ENCODE measurements at places on chromosomes 2 and 18.

DNA sequence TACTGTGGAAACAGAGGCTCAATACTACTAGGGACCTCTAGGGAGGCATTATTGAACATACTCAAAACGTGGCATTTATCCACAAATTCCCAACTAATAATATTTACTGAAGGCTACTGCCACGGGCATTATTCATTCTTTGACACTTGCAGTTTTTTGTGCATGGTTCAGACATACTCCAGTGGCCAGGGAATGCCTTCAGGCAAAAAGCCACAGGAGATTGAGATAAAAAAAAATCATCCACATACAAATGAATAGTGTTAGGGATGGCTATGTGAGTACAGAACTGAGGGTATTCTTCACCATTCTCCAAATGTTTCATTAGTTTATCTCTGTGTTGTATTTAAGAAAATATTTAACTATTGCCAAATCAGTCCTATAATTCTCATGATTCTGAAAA lies 974.9 kb upstream of the PIK3C3 start:
- no peak for DNase-seq

DNA sequence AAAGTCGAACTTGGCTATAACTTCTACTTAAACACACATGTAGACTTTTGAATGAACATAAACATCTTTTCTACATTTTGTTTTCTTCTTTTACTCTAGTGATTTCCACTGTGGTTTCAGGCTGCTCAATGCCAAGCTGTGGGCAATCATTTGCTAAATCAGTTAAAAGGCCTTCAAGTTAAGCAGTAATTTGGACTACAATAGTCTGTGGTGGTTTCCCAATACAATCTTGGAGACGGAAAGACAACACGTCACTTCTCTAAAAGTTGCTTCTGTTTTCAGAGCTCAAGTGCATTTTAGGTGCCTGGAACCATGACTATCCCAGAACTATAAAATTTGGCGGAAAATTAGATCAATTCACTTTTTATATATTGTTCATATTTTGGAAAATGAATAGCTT lies 69.4 kb downstream of the TXNL1 start:
- no peak for DNase-seq

- peak; percentile 23 for DNase-seq
Observed at GRCh38 chr2:79512442-79513401, at the start of gene CTNNA2. Gene CTNNA2, plus strand, starts transcription at chr2:79513051.

GRCh38 chr2:182942756-182943155 lies 76.3 kb upstream of the FRZB start:
- DNase-seq, result no peak

DNA sequence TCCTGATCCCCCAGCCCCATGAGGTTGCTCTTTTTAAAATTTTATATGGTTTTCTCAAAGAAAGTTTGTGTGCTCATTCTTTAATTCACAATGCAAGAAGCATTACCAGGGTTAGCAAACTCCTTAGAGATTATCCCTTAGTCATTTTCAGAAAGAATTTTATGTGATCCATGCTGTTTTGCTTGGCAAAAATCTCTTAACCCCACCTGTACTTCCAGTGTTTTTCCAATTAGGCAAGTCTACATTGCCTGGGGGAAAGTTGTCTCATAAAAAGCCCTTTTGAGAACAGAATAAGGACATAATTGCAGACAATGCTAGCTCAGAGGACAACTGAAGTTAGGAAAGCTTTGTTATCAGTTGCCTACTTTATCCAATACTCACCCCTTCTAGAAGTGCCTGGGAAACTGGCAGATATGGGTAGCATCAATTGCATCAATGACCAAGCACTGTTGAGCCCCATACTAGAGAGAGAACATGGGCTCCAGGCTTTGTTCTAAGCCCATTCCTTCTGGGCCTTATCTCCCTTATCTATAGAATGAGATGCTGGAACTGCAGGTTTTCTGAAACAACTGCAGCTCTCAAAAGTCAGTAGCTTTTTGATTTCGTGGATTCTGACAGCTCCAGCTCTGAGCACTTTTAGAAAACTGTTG lies 265.9 kb upstream of the SPHKAP start:
- no peak for DNase-seq

DNA sequence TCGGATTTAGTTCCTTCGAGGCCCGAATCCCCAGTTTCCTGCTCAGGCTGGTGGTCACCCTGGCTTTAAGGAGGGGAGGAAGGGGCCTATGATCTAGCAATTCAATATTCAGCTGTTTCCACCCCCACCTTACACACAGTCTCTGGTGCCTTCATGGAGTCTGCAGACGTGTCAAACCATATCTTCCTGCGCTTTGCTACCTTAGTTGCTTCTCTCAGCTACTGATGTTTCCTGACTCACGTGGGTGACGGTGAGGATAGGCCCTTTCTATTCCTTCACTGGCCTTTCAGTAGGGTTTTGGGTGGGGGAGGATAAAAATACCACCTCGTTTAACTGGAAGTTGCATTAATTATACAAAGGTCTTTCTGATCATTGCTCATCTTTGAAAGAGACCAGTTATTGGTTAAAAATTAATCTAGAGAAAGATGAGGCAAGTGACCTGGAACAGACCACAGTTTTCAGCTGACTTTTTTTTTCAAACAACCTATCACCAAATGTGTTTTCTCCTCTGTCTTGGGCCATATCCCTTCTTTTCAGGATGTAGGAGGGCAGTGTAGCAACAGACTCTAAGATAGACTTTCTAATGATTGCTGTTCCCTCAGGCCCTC lies 49.7 kb downstream of the SH2D6 start:
- DNase-seq, result no peak

DNA sequence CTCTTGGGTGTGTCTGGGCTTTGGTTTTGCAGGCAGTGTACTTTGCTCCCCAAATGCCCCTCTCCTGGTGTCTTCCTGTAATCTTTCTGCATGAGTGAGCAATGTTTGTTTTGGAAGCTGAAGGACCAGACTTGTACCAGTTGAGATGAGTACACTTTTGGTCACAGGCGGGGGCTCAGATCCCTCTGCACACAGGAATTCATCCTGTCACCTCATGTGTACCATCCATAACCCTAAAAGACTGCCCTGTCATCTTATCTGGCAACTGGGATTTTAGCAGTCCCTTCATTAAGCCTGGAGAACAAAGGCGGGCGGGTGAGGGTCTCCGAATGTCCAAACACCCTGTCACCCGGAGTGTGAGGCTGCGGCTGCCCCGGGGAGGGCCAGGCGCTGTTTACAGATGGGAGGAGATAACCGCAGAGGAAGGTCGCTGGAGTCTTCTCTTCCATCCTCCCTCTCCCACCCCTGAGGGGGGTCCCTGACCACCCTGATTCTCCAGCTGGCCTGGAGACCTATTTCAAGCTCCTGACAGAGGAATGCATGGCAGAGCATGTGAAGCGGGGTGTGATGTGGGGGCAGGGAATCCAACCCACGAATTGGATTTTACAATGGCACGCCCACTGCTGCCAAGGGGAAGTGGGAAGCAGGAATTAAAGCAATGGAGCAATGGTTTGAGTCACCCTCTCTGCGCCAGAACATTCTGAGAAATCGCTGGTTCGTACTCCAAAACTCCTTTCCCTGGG lies 158.2 kb upstream of the MYCN start:
- DNase-seq, result no peak

GRCh38 chr2:152740743-152741328 lies 22.4 kb downstream of the ARL6IP6 start:
- no peak for DNase-seq

DNA sequence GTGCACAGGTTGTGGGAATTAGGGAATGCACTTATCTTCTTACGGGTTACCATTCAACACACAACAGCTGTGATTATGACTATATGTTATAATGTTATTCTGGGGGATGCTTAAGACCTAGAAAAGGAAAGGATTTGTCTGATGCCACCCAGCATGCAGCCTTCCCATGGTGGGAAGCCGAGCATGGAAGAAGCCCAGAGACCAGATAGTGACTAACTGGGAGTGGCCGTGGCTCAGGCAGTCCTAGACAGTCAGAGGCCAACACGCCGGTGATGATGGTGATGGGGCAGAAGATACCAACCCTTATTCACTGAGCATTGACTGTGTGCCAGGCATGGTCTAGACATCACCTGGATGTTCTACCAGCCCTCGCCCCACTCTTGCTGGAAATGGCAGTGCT lies 35.9 kb downstream of the CYRIA start:
- DNase-seq, result no peak

- DNase-seq, result no peak
Observed at GRCh38 chr18:38367473-38367872, 801.9 kb upstream of the CELF4 start.

DNA sequence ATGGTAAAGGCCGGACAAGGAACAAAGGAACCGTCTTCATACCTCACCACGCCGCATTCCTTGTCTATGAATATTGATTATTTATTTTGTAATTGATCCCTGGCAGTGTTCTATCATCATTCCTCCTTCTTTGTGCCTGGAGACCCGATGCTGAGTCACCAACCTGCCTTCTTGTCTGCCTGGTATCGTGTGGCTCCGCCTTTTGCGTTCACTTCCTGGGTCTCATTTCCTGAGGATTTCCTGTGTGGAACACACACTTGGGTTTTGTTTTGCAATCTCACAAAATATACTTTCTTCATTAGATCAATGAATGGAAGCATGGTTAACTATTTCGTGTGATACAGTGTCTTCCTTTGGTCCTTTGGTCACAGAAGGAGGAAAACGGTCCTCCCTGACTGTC lies 95.5 kb upstream of the SNTG2 start:
- DNase-seq, result no peak

DNA sequence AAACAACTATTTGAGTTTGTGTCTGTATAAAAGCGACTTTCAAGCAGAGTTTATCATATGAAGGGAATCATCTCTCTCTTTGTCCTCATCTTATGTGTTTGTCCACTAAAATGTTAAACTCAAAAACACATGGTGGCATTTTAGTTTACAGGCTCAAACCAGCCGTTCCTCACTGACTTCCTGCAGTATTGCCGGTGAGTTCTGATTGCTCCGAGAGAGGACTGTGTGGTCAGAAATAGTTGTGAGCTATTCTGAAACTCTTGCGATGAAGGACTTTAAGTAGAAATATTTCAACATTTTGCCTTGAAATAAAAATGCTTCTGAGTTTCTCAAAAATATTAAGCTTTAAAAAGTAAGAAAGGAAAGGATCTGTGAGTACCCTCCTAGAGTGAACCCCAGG lies 163.2 kb upstream of the CAVIN2 start:
- DNase-seq, result no peak

DNA sequence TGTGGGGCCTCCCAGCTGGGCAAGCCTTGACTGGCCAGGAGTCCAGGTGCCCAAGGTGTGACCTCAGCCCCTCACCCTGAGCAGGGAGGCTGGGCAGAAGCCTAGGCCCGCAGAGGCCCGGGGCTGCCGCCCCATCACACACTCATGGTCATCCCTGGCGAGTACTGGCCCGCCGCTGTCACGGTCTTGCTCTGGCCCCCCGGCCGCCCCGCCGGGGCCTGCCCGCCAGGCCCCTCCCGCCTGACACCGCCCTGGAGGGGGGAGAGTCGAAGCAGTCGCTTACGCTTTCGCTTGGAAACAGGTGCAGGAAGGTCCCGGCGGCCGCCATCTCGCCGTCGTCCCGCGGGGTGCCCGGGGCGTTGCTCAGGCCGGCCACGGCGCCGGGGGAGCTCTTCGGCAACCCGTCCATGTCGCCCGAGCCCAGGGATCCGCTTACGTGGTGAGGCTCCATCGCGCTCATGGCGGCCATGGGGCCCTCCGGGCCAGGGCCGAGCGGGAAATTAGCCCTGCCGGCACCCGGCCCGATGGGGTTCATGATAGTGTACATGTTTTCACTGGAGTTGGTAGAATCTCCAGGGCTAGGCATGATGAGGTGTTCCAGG lies 26.6 kb upstream of the ANKRD62 start:
- no peak for DNase-seq

GRCh38 chr2:70888923-70889715 lies 46.6 kb upstream of the ATP6V1B1 start:
- DNase-seq, result no peak

DNA sequence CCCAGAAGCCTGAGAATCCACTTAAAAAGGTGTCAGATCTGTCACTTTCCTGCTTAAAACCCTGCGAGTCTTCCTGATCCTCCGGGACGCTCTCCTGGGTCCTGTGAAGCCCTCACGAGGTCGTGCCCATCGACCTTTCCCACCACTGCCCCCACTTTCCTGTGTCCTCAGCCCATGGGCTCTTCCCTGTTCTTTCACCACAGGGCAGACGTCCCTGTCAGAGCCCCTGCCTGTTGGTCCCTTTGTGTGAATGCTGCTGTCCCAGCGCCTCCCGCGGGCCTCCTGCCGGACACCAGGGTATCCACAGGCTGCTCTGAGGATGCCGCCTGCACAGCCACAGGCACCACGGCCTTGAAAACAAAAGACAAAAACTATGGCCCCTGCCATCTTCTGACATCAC lies 125.6 kb downstream of the TMEM18 start:
- DNase-seq, result no peak

- no peak for DNase-seq
Observed at GRCh38 chr18:56200381-56200911, 437.9 kb downstream of the TXNL1 start.

- DNase-seq, result no peak
Observed at GRCh38 chr18:57253903-57254302, 98.5 kb upstream of the ST8SIA3 start.

DNA sequence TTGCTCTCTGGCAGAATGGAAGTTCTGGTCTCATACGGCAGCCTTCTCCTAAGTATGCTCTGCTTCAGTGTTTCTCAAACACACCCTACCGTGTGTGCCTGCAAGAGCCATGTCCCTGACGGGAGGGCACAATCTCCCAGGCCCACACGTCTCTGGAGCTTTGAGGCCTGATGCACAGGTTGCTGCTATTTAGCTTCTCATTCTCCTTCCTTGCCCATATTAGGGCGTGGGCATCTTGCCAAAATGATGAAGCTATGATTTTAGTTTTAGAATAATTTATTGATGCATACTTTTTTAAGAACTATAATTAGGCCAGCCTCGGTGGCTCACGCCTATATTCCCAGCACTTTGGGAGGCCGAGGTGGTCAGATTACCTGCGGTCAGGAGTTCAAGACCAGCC lies 107.9 kb downstream of the RNF144A start:
- no peak for DNase-seq

DNA sequence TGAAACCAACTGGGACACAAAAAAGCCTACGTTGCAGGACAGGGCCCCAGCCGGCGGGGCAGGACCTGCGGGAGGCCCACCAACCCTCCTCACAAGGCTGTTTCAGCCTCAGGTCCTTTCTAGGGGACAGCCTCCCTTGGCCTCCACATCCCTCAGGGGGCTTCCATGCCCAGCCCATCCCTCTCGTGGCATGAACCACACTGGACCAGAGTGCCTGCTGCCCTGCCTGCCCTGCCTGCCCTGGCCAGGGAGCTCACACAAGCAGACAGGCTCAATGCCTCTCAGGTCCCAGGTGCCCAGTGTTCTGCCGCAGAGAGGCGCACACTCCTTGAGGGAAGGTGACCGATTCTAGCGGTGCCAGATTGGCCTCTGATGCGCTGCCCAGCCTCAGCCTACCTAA lies 57.4 kb downstream of the HDAC4 start:
- DNase-seq, result no peak

DNA sequence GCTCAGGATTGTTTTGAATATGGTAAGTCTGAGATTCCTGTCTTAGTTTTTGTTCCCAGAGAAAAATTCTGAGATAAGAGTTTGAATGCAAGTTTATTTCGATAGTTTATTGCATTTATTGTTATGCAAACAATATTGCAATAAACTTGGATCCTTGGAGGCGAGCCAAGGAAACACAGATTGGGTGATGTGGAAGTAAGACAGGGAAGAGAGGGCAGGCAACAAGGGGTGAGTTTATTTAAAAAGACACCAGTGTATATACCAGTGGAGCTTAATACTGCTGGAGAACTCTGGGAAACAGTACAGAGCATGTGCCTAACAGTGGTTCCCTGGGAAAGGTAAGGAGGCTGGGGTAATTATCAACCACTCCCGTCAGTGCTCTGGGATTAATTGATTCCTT lies 87.5 kb upstream of the NEDD4L start:
- no peak for DNase-seq
